Substantia nigra (tissue), 51 donors: ENCODE measurements at places on chromosomes 6 and 20.

DNA sequence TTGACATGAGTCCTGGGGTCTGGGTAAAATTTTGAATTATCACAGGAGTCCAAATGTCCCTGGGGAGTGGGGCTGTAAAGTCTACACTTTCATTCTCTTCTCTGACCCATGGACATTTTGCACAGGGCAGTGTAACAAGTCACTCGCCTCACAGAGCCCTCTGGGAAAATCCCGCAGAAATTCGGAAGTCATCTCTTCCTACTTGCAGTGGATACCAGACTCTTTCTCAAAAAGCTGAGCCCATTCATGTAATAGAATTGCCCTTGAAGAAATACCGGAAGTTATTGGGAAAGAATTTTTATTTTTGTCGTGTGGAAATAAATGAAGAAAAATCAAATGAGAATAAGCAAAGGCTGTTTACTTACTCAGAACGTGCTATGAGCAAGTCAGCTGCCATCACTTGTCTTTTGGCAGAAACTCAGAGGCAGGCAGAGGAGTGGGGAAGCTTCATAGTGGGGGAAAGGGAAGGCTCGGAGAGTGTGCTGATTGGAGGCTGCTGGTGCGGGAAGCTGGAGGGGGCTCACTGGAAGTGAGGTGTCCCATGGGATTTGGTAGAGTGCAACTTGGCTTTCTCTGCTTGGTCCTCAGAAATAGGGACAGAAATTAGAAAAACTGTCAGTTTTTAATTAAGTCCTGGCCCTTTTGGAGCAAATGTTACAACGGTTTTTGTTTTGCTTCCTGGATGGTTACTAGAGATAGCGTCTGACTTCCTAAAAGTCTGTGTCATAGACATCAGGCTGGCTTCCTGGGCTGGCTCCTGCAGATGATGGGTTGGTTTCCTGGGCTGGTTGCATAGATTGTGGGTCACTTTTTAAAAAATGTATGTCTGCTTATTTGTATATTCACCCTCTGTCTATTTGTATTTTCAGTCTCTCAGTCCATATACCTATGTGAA lies 79.8 kb upstream of the EEF1E1 start:
- no peak for DNase-seq

GRCh38 chr6:33585403-33586107 lies 5.5 kb upstream of the BAK1 start:
- DNase-seq, result peak; percentile 53

DNA sequence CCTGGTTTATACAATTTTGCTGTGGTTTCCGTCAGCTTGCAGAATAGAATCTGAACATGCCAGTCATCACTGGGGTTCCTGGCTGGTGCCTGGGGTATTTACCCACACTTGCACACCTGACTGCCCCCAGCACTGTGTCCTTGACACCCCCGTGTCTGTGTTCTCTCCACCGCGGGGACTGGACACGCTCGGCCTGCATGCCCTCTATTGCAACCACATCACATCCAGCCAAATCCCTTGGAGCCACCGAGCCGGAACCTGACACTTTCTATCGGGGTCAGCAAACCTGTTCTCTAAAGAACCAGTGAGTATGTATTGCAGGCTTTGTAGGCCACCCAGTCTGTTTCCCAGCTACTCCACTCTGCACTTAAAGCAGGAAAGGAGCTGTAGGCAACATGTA lies 527.5 kb downstream of the PRKN start:
- DNase-seq, result no peak

- DNase-seq, result no peak
These were observed 48.6 kb downstream of the BFSP1 start for GRCh38 chr20:17482536-17482935.

GRCh38 chr6:81589465-81590313 lies 162.8 kb downstream of the TENT5A start:
- DNase-seq, result no peak

- DNase-seq, result no peak
These were observed 160.8 kb upstream of the TNFAIP3 start for GRCh38 chr6:137706083-137706750.

GRCh38 chr20:62832212-62832922 lies 15.5 kb downstream of the COL9A3 start:
- no peak for DNase-seq

GRCh38 chr6:38378801-38379200 lies 260.9 kb downstream of the BTBD9 start:
- no peak for DNase-seq

DNA sequence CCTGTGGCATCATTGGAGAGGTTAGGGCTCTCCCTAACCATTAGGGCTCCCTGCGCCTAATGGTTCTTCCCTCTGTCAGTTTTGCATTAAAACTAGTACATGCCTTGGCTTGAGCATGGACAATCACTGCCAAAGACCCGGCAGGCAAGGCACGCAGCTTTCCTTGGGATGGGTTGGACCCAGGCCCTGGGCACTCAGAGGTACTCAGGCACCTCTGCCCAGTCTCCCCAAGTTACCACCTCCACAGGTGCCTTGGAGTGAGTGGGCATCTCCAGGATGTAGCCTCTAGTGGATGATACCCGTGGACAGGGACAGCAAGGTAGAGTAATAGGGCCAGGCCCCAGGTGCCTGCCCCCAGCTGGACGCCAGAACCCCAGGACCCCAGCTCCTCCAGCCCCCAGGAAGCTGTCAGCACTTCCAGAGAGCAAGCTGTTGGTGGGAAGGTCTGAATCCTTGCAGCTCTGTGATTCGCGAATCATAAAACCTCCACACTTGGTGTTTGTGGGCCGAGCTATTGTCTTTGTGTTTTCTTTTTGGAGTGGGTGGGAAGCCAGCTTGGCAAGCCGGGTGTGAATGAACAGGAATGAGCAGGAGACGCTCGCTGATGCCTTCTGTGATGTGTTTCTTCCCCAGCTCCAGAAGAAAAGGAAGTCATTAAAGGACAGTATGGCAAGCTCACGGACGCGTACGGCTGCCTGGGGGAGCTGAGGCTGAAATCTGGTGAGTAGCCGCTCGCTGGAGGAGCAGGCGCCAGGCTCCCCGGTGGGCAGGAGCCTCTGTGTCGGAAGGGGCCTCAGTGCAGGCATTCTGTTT lies 35.1 kb downstream of the SYNJ2 start:
- no peak for DNase-seq

DNA sequence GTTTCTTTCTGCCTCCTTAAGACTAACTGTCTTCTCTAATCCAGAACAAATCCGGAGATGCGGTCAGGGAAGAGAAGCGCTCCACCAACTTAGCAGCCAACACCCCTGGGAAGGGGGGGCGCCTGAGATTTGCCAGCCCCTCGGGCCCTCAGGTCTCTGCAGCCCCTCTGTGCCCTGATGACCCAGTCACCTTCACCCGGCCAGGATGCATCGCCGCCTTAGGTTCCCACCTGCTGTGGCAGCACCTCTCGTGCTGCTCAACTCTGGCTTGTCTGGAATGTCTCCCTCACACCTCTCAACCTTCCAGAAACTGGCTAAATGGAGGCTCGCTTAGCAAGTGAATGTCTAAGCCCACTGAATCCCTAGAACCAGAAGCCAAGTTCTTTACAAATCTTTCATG lies 28.0 kb upstream of the AAR2 start:
- DNase-seq, result no peak

DNA sequence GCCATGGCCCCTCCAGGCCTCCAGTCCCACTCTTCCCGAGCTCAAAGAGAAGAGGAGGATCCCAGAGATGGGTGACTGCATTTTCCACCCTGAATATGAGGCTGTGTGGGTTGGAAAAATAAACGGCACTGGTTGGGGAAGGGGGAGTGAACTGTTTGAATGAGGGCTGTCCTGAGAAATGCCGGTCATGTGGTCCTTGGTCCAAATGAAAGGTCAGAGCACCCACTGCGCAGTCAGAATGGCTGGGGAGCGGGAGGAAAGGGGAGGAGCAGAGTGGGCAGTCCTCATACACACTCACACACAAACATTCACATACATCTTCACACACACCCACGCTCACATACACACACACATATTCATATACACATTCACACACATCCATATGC lies 83.1 kb downstream of the MRPL14 start:
- DNase-seq, result no peak
